Naive thymus-derived CD8-positive, alpha-beta T cell (primary cell): ENCODE measurements at places on chromosomes 7 and 10. TPM values are rescaled to one million over a fixed set of nuclear protein-coding genes. Genes with fewer than 3 reads are reported as not detected.

The HECW1 gene
- not detected for polyA plus RNA-seq

The PNLIPRP1 gene
- polyA plus RNA-seq: not detected

The PRKCQ gene
- 30.9 TPM for polyA plus RNA-seq

The DIP2C gene
- 0.76 TPM for polyA plus RNA-seq

DNA sequence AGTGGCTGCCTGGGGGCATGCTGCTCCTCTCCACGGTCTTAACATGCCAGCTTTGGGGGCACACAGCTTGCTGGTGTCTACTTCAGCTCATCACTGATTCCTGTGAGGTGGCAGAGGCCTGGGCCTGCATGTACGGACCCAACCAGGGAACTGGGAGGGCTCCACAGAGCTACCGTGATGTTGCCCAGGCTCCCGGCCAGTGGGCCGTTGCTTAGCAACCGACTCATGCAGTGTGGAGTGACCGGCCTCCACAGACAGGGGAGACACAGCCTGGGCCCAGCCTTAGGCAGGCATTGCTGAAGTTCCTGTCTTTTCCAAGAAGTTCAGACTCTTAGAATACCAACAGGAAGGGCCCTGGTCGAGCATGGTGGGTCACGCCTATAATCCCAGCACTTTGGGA lies 25.8 kb upstream of the SH2B2 start:
- no peak for DNase-seq

- DNase-seq: no peak
Measured at GRCh38 chr10:102175415-102175814, 23.2 kb downstream of the NOLC1 start.

DNA sequence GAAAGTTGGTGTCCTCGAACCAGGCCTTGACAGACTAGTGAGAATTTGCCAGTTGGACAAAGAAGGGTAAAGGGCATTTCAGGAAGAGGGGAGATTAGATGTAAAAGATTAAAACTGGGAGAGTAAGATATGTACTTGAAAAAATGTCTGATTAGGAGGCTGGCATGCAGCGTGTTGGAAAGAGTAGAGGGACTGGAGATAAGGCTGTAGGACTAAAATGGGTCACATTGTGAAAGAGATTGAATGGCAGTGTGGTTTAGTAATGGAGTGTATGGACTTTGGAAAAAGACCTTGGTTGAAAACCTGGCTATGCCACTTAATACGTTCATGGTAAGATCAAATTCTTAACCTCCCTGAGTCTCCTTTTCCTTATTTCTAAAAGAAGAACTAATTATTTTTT lies 14.1 kb downstream of the CREM start:
- no peak for DNase-seq

GRCh38 chr7:85997515-85997914 lies 646.2 kb upstream of the GRM3 start:
- DNase-seq: no peak

DNA sequence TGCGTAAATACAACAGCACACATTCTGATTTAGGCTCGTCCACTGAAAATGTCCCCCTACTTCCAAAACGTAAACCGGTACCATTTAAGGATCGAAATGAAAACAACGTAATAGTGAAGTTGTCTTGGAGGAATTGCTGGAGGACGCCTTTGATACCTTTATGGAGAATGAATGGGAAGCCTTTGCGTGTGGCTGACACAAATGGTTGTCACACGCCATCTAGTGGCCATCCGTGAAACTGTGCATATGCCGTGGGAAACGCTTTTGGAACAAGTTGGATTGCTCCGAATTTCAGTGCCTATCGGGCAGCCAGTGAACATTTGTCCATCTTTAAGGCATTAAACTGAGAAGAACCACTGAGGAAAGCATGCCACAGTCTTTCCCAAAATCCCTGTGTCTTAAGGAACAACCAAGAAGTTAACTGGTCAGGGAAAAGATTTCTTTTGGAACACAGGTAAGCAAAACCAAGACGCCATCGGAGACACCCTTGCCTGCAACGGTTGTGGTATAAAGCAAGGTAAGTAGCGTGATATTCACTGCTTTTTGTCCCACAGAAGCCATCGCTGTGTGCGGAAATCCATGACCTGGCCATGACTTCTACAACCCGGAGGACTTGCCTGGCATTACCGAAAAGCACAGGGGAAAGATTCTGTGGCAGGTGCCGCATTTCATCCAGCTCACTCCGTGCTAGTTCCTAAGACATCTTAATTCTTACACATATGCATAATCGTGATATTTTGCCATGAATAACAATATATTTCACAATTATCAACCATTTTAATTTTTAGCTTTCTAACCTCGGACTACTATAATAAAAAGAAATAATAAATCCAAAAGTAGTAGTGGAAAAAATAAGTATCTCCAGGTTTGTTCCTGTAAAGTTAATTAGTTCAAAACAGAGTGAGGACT lies 100.6 kb downstream of the FAM204A start:
- peak; percentile 59 for DNase-seq

- no peak for DNase-seq
Measured at GRCh38 chr10:33180390-33180789, 154.1 kb downstream of the NRP1 start.
